Ecto neural progenitor cell (in vitro differentiated cells): ENCODE measurements at places on chromosomes 3 and 15.

GRCh38 chr15:44812029-44812517 is 75.7 kb downstream of the TRIM69 start:
- no peak for DNase-seq

GRCh38 chr15:85825719-85826118 is 31.0 kb upstream of the KLHL25 start:
- DNase-seq = no peak

- DNase-seq = no peak
Measured at GRCh38 chr3:10644189-10644588, 138.8 kb upstream of the ATP2B2 start.

- no peak for DNase-seq
Measured at GRCh38 chr3:82707035-82707434, 945.6 kb upstream of the GBE1 start.
